ENCODE measurements at places on chromosomes 7 and 10. TPM values are rescaled to one million over a fixed set of nuclear protein-coding genes. Genes with fewer than 3 reads are reported as not detected.

DNA sequence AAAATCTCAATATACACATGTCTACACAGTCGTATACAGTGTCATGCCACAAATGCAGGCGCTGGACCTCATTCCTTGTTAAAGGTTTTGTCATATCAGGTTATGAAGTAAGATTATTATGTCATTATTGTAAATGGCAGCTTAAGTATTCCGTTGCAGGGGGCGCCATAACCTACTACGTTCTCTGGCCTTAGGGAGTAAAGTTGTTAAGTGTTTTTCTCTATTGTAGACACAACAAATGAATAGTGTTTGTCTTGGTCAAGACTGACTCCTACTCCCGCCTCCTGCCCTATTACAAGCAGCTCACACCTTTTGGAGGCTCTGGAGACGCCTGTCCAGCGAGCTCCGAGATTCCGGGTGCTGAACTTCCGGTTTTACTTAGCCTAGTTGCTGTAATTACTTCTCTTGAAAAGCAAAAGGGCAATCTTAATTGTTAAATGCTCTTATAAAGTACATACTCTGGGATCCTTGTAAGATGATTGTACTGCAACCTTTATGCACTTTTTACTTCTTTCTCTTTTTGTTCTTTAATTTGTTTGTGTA is 994 bp downstream of the GATAD1 start:
- peak; percentile 47 for DNase-seq

Gene HOXA13
- 0.21 TPM for polyA plus RNA-seq

Gene PAPOLB
- polyA plus RNA-seq = 0.10 TPM

Gene HGF
- polyA plus RNA-seq = 2.2 TPM

Gene GIMAP7
- polyA plus RNA-seq = 17.2 TPM

Gene SMO
- polyA plus RNA-seq = 125 TPM
